Vagina (tissue), 2 donors: ENCODE measurements at places on chromosomes 2 and 18.

DNA sequence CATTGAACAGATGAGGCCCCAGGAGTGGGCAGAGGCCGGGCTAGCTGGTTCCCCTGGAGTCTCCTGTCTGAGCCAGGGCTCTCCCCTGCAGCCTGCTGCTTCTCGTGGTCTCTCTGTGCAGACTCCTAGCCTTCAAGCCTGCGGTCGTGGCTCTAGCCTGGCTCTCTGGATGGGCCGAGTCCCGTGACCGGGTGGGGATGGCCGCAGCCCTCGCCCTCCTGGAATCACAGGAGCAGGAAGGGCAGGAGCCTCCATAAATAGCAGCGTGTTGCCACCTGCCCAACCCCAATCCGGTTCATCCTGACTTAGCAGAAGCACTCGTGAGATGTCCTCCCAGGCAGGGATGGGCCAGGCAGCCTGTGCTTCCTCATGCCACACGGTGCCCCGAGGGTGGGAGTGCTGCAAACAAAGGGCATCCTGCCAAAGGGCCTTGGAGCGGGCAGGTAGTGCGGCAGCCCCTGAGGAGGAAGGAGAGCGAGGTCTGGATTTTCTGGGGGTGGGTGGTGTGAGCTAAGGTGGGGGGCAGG is 43.9 kb downstream of the FOSL2 start:
- no peak for DNase-seq

- DNase-seq, result no peak
Observed at GRCh38 chr2:176508984-176509740, 239.9 kb downstream of the MTX2 start.

- DNase-seq, result peak; percentile 61
Observed at GRCh38 chr2:128782411-128783192, 463.9 kb upstream of the HS6ST1 start.

DNA sequence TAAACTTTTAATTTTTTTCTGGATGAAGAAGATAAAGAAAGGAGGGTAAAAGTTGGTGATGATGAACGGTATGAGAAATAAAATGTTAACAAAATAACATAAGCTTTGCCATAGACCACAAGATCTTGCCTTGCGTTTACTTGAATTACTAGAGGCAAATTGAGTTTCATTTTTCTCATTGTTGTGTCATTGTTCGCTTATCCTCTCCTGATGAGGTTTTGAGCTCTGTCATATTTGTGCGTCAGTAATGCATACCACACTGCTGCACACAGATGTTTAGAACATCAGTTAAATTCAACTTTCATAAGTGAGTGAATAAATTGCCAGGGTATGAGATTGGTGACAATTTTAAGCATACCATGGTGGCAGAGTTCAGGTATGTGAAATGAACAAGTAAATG is 843.6 kb downstream of the SUCLG1 start:
- DNase-seq, result no peak

DNA sequence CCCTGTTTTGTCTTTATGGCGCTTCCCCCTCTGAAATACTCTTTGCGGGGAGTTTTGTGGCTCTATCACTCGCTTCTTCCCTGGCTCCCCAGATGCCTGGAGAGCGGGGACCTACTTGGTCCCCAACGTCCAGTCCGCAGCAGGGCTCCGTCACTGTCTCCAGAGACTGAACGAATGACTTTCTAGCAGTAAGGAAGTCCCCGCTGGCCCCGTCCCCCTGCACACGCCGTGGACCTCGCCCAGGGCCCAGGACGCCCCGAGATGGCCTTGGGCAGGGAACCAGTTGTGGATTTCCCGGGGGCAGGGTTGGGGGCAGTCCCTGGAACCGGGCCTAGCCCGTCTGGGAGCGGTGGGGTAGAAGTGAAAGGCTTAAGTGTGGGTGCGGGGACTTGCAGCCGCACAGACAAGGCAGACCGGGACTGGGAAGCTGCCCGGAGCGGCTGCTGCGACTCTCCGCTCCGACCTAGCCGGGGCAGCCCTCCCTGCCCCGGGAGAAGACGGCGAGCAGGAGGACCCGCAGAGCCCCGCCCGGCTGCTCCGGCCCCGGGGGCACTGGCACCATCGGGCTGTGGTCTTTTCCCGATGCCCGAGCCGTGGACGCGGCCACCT is 821 bp upstream of the EPHA4 start:
- DNase-seq, result peak; percentile 89

DNA sequence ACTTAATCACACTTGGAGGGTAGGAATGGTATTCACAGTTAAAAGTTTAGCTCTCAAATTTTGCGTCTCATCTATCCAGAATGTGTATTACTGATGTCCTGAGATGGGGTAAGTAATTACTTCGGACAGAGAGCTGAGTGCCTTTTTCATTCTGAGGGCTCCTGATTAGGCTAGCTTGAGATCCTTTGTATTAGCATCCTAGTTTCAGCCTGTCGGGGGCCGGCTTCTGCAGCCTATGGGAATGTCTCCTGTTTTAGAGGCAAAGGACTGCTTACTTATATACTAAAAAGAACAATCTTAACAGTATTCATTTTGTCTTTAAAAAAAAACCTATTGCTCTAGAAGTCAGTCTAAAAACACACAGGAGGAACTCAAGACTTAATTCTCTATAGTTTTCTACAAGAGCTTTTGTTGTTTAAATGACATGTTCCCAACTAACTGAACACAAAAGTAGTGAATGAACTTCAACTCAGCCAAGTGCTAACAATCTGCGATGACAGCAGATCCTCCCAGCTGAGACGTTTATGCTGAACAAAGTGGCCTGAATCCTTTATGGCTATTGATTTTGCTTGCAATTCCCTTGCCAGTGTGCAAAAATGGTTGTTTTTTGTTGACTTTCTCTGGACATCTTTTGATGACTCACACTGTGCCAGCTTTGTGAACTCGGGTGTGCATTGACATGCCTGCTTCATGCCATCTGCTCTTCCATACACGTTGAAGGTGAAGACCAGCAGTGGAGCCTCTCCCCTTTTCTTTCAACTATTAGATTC is 118.7 kb downstream of the LYPD6B start:
- no peak for DNase-seq

- DNase-seq, result no peak
Observed at GRCh38 chr18:48727681-48728080, 188.8 kb downstream of the CTIF start.

- DNase-seq, result no peak
Observed at GRCh38 chr2:45649858-45650811, 1.3 kb upstream of the PRKCE start.

DNA sequence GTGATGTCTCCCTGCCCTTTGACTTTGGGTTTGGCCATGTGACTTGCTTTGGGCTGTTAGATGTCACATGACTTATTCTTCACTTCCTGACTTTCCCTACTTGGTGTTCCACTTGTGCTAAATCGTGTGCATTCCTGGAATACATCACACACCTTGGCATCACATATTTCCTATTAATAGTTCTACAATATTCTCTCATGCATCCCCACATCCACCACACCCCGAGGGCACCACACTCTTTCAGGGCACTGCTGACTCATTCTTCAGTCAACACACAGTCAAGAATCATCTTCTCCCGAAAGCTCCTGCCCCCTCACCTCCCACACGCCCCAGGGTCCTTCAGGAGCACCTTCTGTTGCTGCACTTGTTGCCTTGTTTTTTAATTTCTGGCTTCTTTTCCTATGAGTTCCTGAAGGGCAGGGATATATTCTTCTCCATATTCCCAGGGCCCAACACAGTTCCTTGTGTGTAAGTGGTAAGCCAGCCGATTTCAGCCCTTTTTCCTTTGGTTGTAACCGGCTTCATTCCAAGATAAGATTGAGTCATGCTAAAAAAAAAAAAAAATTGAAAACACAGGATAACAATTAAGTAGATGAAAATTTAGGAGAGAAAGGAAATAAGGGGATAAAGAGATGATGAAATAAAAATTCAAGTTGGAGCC is 341.4 kb downstream of the SLC4A3 start:
- no peak for DNase-seq

DNA sequence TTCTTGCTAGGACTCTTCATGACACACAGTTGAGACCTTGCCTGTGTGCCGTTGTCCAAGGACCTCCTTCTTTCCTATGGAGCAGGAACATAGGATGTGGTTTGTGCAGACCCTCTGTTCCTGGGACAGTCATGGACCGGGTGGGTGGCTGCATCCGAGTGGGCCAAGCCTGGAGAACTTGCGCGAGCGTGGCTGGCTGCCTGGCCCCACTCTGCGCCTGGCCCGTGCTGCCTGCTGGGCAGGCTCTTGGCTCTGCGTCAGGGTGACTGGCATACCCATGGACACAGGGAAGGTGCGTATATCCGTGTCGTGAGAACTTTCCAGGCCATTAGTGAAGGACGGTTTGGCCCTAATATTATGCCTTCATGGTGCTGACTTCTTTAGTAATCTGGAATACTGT is 68.2 kb downstream of the DCDC2C start:
- no peak for DNase-seq

- no peak for DNase-seq
Observed at GRCh38 chr18:41745166-41746049, 209.6 kb upstream of the PIK3C3 start.

- DNase-seq, result no peak
Observed at GRCh38 chr18:50559752-50560680, at the start of gene MAPK4. TSS of gene MAPK4 (plus strand) at chr18:50560087. CDS start at chr18:50663959, 103,872 bp downstream.

GRCh38 chr18:9925369-9925768 is 11.6 kb downstream of the VAPA start:
- no peak for DNase-seq

GRCh38 chr2:110655701-110656100 is 22.2 kb downstream of the BUB1 start:
- DNase-seq, result no peak

GRCh38 chr2:167187978-167188967 is 300.0 kb downstream of the XIRP2 start:
- no peak for DNase-seq
